Epithelial cell of proximal tubule (primary cell): ENCODE measurements at places on chromosomes 1 and 21. TPM values are rescaled to one million over a fixed set of nuclear protein-coding genes. Genes with fewer than 3 reads are reported as not detected.
A peak's percentile ranks its signal among the peaks of the same experiment; 100 is the strongest.

DNA sequence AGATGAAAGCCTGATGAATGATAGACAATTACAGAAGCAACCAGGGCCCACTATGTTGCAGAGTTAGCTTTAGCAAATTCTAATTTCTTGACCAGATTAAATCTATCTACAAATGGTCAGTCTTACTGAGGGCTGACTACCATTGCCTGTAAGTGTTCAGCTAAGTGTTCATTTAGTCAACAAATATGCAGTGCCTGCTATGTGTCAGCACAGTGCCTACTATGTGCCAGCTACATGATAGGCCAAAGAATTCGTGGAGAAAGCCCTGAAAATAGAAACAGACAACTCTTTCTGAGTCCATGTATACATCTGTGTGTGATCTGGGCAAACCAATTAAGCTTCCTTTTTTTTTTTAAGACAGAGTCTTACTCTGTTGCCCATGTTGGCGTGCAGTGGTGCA is 212.8 kb downstream of the SMYD3 start:
- DNase-seq: no peak

DNA sequence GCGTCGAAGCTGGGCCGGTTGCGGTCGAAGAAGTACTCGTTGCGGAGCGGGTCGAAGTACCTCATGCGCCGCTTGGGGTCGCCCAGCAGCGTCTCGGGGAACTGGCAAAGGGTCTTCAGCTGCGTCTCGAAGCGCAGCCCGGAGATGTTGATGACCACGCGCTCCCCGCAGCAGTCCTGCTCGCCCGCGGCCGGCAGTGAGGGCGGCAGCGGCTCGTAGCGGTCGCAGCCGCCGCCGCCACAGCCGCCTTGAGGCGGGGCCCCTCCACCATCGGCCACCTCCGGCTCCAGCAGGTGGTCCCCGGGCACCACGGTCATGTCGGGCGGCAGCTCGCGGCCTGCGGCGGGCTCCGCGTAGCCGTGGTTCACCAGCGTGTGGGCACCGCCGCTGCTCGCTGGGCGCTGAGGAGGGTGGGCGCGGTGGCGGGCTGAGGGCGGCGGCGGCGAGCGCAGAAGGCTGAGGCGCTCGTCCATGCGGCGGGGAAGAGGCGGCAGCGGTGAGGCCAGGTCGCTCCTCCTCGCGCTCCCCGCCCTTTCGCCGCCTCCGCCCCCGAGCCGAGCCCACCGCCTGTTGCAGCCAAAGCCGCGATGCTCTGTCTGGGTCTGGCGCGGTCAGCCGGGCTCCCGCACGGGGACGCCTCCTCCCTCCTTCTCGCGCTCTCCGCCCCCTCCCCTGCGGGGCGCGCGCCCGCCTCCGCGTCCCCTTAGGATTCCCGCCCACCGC is at the start of gene KCNA3:
Gene KCNA3 (minus strand): TSS at position 604 of the 723 bp plus-strand sequence. CDS start 131 bp downstream, at position 473.
- DNase-seq: no peak

- DNase-seq: no peak
These were observed 18.8 kb upstream of the ARHGEF10L start for GRCh38 chr1:17520473-17521319.

DNA sequence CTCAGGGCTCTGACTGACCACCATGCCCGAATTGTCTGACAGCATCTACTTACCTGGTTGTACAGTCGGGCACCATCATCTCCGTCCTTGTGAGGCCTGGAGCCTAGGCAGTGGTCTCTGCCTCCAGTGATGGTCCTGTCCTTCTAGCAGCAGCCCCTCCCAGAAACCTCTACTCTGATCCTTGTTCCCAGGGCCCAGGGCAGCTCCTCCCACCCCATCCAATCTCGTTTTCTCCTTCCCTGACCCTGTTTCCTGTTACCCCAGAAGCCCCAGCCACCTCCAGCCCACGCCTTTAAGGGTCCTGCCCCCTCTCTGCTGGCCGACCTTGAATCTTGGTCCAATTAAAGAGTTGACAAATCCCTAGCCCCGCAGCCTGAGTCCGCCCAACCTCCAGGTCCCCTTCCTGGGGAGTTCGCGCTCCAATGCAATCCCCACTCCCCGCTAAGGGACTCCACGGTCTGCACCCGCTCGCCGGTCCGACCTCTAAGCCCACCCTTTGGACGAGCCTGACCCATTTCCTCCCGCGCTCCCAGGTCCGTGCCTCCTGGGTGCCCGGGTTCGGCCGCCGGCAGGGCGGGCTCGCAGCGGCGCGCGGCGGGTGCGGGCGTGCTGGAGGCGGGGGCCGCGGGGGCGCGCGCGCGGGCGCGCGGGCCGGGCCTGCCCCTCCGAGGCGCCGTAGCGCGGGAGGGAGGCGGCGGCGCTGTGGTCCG is at the start of gene B4GALT2:
Gene B4GALT2 (plus strand): TSS at position 660 of the 710 bp plus-strand sequence. CDS start 1,951 bp downstream, outside the sequence.
- DNase-seq: no peak

- no peak for DNase-seq
These were observed 219.4 kb downstream of the LRRC7 start for GRCh38 chr1:69787151-69787550.

GRCh38 chr1:236168716-236169429 is 26.5 kb downstream of the GPR137B start:
- DNase-seq: peak; percentile 93

DNA sequence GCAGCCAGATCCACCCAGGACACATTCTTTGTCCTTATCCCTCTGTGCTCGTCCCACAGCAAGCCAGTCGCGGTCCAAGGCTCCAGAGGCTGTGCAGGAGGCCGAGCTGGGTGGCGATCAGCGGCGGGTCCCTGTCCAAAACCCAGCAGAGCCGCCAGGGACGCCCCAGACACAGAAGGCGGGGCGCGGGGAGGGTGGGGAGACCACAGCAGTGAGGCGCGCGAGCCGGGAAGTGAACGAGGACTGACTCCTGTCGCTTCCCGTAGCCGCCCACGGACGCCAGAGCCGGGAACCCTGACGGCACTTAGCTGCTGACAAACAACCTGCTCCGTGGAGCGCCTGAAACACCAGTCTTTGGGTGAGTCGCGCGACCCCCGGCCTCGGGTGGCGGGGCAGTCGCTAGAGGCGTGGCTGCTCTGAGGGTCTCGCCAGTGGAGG is at the start of gene LGALS8:
Gene LGALS8 (plus strand): TSS at position 279 of the 438 bp plus-strand sequence. CDS start 2,089 bp downstream, outside the sequence.
- no peak for DNase-seq

- no peak for DNase-seq
These were observed 13.9 kb upstream of the IL6R start for GRCh38 chr1:154391086-154391770.

GRCh38 chr1:197392541-197392940 is 124.5 kb downstream of the CRB1 start:
- DNase-seq: no peak

- no peak for DNase-seq
These were observed 22.5 kb downstream of the ZSCAN20 start for GRCh38 chr1:33494929-33495328.

- no peak for DNase-seq
These were observed 34.1 kb upstream of the GPR153 start for GRCh38 chr1:6294890-6295556.

DNA sequence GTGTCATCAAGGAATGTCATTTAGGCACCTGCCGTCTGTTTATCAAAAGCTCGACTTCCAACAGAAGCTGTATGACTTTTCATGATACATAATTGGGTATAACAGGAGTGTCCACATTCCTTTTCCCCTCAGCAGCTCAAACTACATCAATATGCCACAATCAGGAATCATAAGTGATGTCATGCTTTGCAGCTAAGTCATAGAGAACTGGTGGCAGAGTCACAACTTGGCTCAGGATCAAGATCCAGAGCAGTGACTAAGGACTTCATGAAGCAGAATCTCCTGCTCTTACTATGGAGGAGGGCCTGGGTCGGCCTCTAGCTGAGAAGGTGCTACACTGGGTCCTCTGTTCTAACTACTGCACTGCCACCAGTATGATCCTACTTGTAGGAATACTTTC is 36.5 kb upstream of the AGBL4 start:
- DNase-seq: peak; percentile 10

TMEM61 gene
- total RNA-seq: 0.14 TPM in 1 of 2 replicates, not detected in the other

KCNQ4 gene
- 1.0 and 2.2 TPM in 2 replicates for total RNA-seq

ZBTB8B gene
- total RNA-seq: 0.07 and 0.23 TPM in 2 replicates

RNU1-1 gene
- under 0.01 TPM in 2 replicates for total RNA-seq

SLC6A9 gene
- 1.3 and 4.1 TPM in 2 replicates for total RNA-seq

SPRR5 gene
- total RNA-seq: not detected in 2 replicates

ANGPTL3 gene
- not detected in 2 replicates for total RNA-seq

PTGS2 gene
- 4.3 and 8.7 TPM in 2 replicates for total RNA-seq
